ENCODE measurements at places on chromosomes 2 and 18.
A peak's percentile ranks its signal among the peaks of the same experiment; 100 is the strongest.

DNA sequence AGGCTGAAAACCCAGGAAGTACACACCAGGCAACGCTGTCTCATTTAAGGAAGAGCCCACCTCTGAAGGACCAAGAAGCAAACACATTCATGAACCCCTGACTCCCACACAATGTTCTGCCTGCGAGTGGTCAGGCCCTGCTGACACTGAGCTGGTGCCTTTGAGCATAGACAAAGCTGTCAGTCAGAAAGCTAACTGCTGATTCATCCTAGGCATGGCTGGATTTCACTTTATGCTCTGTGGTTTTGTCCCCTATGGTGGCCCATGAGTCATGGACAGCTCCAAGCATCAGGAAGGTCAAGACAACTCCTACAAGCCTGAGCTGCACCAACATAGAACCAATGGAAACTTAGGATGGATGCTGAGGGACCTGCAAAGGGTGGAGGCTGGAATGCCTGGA, 78.9 kb downstream of the UXS1 start:
- DNase-seq, result peak; percentile 27

DNA sequence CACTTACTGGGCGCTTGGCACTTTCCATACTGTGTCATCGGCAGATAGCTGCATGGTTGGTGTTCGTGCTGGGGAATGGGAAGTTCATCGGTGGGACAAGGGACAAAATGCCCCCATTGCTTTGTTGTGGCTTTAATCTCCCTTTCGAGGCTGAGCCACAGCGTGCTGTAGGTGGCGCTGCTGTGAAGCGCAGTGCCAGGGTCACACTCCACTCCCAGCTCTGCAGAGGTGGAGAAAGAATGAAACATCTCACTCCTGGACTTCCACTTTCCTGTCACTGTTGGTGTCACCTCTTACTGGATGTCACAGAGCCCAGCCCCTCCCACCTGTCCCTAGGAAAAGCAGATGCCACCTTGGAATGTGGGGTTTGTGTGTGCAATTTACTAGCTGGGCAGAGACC, 8.7 kb downstream of the TYMS start:
- no peak for DNase-seq

GRCh38 chr2:187013058-187013457, 164.1 kb upstream of the ZSWIM2 start:
- DNase-seq, result no peak

DNA sequence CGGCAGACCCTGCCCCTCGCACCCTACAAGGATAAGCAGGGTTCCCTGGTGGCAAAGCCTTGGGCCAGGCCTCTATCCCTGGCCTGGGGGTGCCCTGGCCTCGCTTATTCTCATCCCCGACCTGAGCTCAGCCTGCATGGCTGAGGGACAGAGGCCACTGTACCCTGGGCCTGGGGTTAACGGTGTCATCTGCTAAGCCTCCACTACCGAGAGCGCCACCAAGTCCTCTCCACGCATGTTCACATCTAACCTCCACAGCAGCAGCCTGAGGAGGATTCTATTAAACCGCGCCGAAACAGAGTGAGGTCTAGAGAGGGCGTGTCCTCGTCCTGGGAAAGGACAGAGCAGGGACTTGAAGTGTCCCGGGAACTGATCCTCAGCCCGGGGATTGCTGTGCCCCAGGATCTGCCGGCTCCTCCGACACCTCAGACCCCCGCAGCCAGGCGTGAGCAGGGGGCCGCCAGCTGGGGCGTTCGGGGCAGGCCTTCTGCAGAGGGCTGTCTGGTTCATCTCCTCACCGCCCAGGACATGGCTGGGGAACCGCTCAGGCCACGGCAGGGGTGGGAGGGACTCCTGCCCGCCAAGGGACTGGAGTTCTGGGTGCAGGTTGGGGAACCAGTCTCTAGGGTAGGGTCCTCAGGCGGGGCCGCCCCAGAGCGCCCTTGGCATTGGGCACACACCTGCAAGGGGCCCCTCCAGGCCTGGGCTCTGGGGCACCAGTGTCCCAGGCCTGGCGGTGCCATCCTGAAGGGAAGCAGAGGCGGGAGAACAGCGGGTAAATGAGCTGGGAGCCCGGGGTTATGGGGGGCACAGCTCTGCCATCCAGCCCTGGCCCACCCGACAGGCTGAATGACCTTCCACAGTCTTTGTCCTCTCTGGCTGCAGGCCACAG, 68.0 kb upstream of the SMAD7 start:
- DNase-seq, result no peak

GRCh38 chr2:48170281-48170680, 264.0 kb upstream of the FBXO11 start:
- no peak for DNase-seq

GRCh38 chr2:236748385-236748784, 178.8 kb downstream of the ACKR3 start:
- no peak for DNase-seq

GRCh38 chr2:219570194-219570923, 980 bp downstream of the OBSL1 start:
- DNase-seq, result peak; percentile 47

DNA sequence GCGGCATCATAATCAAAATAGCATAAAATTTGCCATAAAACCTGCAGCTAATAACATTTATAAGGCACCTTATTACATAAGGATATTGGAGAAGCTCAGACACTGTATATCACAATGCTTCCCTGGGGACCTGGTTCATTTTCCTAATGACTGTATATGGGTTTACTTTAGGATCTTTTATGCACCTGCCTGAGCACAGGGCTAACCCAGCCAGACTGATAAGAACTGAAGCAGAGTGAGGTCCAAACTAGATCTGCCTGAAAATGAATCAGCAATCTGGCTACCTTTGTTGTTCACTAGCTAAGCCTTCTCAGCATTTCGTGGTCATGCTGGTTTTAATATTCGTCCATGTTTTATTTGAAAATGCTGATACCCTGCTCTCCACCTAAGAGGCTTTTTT, 1922.3 kb upstream of the CELF4 start:
- no peak for DNase-seq

DNA sequence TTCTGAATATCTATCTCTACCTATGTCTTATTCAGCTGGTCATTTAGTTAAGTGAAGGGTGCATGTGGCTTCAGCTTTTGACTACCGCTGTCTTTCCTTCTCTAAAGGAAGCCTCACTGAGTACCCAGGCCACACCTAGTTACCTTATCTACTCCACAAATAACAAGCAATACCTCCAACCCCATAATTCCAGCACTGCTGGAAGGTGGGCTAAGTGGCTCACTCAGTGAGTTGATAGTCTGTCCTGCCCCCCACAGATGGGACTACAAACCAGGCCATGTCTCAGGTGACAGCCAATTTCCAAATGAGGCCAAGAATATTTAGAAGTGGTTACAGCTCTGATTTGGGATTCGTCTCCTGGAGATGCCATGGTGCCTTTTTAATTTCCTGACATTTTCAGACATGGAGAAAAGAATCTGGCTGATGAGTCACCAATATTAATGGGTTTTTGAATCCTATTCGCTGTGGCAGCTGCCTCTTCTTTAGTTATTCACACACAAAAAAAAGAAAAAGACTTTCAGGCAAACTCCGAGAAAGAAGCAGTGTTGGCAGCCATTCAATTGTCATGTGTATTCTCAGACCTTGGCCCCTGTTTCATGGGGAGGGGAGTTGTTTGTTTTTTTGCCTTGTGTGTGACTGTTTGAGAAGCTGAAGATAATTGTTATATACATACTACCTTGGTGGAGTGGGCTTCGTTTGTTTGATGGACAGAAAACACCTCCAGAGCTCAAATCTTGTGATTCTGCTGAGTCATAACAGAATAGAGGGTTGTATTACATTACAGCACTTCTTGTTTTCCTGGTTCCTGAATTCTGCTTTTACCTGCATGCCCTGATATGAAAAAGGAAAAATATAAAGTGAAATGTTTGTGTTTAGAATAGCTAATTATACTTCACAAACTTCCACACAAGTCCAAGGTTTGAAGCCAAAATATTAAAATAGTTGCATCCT, 64.2 kb downstream of the SCG2 start:
- DNase-seq, result no peak

DNA sequence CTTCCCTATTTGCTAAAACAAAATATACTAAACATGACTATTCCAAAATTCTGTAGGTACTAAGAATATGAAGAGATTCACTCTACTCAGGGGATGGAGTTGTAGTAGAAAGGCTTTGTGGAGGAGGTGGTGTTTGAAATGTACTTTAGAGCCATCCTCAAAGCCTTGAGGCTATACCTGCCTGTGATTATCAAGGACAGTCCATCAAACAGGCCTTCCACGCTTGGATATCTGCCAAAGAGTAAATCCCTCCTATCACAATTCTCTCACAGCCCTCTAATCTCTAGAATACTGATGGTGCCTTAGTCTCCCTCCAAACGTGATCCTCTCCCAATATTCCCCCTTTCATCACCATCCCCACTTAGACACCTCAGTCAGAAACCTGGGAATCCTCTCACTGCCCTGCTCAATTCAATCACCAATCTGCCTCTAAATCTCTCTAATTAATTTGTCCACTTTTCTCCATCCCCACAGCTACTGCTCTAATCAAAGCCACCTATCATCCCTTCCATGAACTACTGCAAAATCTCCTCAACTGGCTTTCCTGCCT, 13.1 kb downstream of the SOS1 start:
- no peak for DNase-seq
